Progenitor cell of endocrine pancreas (in vitro differentiated cells): ENCODE measurements at places on chromosomes 2 and 18.

DNA sequence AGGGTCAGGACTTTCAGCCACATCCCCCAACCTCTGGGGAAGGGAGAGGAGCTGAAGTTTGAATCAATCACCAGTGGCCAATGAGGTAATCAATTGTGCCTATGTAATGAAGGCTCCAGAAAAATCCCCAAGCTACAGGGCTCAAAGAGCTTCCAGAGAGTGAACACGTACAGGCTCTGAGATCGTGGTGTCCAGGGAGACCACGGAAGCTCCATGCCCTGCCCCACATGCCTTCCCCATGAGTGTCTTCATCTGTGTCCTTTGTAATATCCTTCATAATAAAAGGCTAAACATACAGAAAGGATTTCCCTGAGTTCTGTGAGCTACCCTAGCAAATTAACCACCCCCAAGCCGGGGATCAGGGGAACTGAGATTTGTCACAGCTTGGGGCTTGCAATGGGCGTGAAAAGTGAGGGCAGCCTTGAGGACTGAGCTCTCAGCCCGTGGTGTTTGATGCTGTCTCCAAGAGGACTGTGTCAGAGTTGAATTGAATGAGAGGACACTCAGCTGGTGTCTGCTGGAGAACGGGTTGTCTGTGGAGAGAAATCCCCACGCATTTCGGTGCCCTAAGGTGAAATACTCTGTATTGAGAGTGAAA, 25.5 kb upstream of the TUBB6 start:
- no peak for DNase-seq
- no peaks in the 10 kb centered on the region for H3K36me3 ChIP-seq
- H3K4me1 ChIP-seq: peaks cover 15% of the 10 kb centered on the region
- H3K27me3 ChIP-seq: peaks cover 24% of the 10 kb centered on the region

DNA sequence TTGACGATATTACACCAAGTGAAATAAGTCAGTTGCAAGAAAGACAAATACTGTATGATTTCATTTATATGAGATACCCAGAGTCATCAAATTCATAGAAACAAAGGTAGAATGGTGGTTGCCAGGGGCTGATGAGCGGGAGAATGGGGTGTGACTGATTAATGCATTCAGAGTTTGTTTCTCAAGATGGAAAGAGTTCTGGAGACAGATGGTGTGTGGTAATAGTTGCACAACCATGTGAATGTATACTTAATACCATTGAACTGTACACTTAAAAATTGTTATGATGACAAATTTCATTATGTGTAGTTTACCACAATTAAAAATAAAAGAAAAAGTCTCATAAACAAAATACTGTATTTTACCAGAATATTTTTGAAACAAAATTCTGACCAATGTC, 117.3 kb downstream of the PIGN start:
- no peaks in the 10 kb centered on the region for H3K4me1 ChIP-seq
- H3K4me3 ChIP-seq: no peak overlapping the region
- DNase-seq: no peak

- H3K4me1 ChIP-seq: peaks cover 6% of the 10 kb centered on the region
- no peak overlapping the region for H3K27ac ChIP-seq
Observed at GRCh38 chr18:32324181-32324580, 134.3 kb downstream of the MEP1B start.

DNA sequence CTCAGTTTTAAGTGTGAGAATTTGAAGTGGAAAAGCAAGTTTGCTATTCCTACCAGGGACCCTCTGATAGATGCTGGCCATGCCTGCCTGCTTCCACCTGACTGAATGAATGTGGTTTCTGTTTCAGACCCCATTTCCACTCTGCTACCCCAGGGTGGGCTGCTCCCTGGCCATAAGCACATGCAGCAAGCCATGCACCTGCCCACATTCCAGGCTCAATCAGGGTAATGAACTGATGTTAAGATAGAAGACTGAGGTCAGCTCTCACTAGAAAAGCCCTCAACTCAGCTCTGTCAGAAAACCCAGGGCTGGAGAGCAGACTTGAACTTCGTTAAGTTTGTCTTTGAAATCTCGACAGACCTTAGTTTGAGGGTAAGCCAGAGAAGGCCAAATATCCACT, 333.9 kb downstream of the CYRIA start:
- no peak for DNase-seq
- H3K27ac ChIP-seq: no peak overlapping the region
- H3K4me1 ChIP-seq: peaks cover 34% of the 10 kb centered on the region
- H3K4me3 ChIP-seq: no peak overlapping the region
- H3K27me3 ChIP-seq: peaks cover 45% of the 10 kb centered on the region
- H3K36me3 ChIP-seq: no peaks in the 10 kb centered on the region

GRCh38 chr2:233473386-233473791, 93.2 kb downstream of the USP40 start:
- no peaks in the 10 kb centered on the region for H3K4me1 ChIP-seq
- H3K27ac ChIP-seq: no peak overlapping the region
- no peak for DNase-seq
- H3K4me3 ChIP-seq: no peak overlapping the region

GRCh38 chr2:174004905-174005605, 39.9 kb upstream of the SP3 start:
- DNase-seq: no peak
- H3K36me3 ChIP-seq: no peaks in the 10 kb centered on the region
- peak overlapping the region; percentile 92 for H3K27ac ChIP-seq
- peaks cover 34% of the 10 kb centered on the region for H3K27me3 ChIP-seq

GRCh38 chr2:111669928-111670695, 213.9 kb downstream of the ANAPC1 start:
- peaks cover 16% of the 10 kb centered on the region for H3K4me1 ChIP-seq
- H3K36me3 ChIP-seq: peaks cover 6% of the 10 kb centered on the region
- no peak overlapping the region for H3K4me3 ChIP-seq

GRCh38 chr2:68263632-68264031, 11.3 kb upstream of the PPP3R1 start:
- no peak overlapping the region for H3K27ac ChIP-seq
- H3K4me3 ChIP-seq: no peak overlapping the region
- H3K27me3 ChIP-seq: peaks cover 3% of the 10 kb centered on the region
- H3K4me1 ChIP-seq: peaks cover 6% of the 10 kb centered on the region
- H3K36me3 ChIP-seq: no peaks in the 10 kb centered on the region

- H3K27ac ChIP-seq: no peak overlapping the region
- no peaks in the 10 kb centered on the region for H3K4me1 ChIP-seq
- no peak overlapping the region for H3K4me3 ChIP-seq
- no peak for DNase-seq
Observed at GRCh38 chr2:55460562-55460961, 40.9 kb upstream of the CCDC88A start.

GRCh38 chr18:75638776-75639471, 211.4 kb upstream of the SMIM21 start:
- H3K4me1 ChIP-seq: peaks cover 5% of the 10 kb centered on the region
- peak overlapping the region; percentile 29 for H3K4me3 ChIP-seq
- H3K36me3 ChIP-seq: no peaks in the 10 kb centered on the region
- DNase-seq: no peak

DNA sequence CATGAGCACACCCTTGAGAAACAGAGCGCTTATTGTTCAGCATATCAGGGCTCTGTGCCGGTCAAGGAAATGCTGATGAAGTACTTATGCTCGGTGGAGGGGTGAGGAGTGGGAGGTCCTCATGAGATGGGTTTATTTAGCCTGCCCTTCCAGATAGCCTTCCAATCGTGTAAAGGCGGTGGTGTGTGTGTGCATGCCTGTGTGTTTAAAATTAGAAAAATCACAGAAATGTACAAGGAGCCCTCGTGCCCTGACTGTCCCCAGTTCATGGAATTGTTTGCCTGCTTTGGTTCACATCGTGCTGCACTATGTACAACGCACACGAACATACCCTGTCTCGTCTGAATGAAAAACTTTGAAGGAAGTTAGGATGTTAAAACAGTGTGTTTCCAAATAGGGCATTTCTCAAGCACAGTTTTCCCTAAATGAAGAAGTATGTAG, 158.6 kb downstream of the AQP4 start:
- no peaks in the 10 kb centered on the region for H3K36me3 ChIP-seq
- no peaks in the 10 kb centered on the region for H3K27me3 ChIP-seq
- peaks cover 26% of the 10 kb centered on the region for H3K4me1 ChIP-seq
- no peak overlapping the region for H3K4me3 ChIP-seq

- peaks cover 34% of the 10 kb centered on the region for H3K27me3 ChIP-seq
- no peaks in the 10 kb centered on the region for H3K4me1 ChIP-seq
- H3K4me3 ChIP-seq: no peak overlapping the region
- no peak overlapping the region for H3K27ac ChIP-seq
- no peak for DNase-seq
- no peaks in the 10 kb centered on the region for H3K36me3 ChIP-seq
Observed at GRCh38 chr2:238938401-238939055, 90.6 kb downstream of the TWIST2 start.

GRCh38 chr2:219495531-219496122, 3.1 kb upstream of the GMPPA start:
- H3K4me3 ChIP-seq: no peak overlapping the region
- peaks cover 69% of the 10 kb centered on the region for H3K27me3 ChIP-seq
- H3K27ac ChIP-seq: no peak overlapping the region

GRCh38 chr2:37005118-37005868, 39.0 kb upstream of the STRN start:
- H3K27ac ChIP-seq: no peak overlapping the region
- H3K4me3 ChIP-seq: no peak overlapping the region
- peaks cover 10% of the 10 kb centered on the region for H3K36me3 ChIP-seq
- peaks cover 1% of the 10 kb centered on the region for H3K4me1 ChIP-seq

GRCh38 chr2:73368781-73369180, 16.9 kb upstream of the ALMS1 start:
- H3K4me3 ChIP-seq: no peak overlapping the region
- no peaks in the 10 kb centered on the region for H3K36me3 ChIP-seq
- peaks cover 18% of the 10 kb centered on the region for H3K27me3 ChIP-seq
- no peaks in the 10 kb centered on the region for H3K4me1 ChIP-seq
- no peak for DNase-seq
